CD4-positive, CD25-positive, alpha-beta regulatory T cell (primary cell): ENCODE measurements at places on chromosomes 5 and 9.

DNA sequence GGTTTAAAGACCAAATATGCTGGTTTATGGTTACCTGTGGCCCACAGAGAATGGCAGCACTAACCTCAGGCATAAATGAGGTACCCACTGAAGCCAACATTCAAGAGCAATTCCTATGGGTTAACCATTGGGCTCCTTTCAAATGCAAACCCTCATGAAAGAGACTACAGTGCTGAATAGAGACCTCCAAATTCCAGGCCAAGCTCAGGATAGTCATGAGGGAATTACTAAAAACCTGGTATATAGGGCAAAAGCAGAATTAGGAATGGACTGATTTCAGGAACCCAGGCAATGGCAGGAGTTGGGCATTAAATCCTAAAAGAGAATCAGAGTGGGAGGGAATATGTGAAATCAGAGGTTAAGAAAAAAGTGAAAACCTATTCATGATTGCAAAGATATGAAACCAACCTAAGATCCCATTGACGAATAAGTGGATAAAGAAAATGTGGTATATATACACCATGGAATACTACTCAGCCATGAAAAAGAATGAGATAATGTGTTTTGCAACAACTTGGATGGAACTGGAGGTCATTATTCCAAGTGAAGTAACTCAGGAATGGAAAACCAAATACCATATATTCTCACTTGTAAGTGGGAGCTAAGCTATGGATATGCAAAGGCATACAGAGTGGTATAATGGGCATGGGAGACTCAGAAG, 51.6 kb downstream of the PDCD1LG2 start:
- DNase-seq: no peak

DNA sequence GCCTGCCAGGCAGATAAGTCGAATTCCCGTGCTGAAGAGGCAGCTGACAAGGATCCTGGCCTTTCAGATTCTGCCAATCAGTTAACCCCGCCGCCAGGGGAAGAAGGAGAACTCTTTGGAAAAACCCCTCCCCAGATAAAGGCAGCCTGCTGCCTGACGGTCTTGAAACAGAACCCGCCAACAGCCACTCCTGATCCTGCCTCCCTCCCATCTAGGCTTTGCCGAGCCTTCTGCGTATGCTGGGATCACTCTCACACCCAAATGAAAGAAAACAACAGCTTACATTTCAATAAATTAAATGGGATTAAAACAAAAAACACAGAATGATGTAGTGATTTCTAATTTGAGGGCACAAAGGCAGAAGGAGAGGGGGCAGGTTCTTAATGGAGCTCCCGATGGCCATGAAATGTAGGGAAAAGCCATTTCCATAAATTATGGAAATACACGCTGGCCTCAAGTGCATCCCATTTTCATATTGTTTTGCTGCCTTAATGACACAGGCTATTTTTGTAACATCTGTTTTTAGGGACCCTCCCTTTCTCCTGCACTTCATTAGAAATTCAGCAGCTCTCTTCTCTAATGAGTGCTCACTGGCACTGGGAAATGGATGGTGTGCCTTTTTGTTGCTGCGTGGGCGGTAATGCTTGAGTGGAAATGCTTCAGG, 319.1 kb downstream of the MED10 start:
- no peak for DNase-seq

GRCh38 chr5:106454651-106455415, 1215.9 kb downstream of the EFNA5 start:
- no peak for DNase-seq

DNA sequence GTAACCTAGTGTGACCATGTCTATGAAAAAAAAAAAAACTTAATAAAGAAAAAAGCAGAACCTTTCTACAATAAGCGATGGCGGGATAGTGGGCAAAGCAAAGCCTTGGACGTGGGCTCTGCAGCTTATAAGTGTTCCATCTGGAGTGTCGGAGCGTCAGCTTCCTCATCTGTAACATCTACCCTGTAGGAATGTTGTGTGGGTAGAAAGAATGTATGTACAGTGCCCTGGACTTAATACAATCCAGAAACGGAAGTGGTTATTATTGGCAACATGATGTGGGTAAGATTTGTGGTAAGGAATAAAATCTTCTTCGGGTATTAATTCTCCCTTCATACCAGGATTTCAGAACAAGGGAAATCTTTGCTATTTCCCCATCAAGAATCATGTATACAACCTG, 66.5 kb downstream of the SEMA5A start:
- DNase-seq: no peak

DNA sequence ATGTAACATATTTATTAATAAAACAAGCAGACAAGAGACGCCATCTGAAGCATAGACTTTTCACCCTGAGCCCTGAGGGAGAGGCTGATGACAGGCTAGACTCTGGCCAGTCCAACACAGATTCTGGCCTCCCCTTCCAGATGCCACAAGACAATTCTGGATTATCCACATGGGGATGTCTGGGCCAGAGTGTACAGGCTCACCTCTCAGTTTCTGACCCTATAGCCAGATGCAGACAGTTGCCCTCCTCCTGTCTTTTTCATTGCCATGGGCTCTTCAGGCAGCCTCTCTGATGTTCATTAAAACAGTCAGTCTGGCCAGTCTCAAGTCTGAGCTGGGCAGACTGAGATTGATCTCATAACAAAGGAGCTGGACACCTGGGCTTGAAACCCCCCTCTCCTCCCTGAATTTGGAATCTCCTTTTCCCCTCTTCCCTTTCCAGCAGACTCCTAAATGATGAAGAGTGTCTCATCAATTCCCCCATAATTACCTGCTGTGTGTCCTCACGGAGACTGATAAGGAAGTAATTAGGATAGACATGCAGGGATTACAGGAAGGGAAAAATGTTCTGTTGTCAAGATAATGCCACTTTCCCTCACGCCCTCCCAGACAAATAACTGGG, 89.6 kb downstream of the ASTN2 start:
- DNase-seq: no peak

DNA sequence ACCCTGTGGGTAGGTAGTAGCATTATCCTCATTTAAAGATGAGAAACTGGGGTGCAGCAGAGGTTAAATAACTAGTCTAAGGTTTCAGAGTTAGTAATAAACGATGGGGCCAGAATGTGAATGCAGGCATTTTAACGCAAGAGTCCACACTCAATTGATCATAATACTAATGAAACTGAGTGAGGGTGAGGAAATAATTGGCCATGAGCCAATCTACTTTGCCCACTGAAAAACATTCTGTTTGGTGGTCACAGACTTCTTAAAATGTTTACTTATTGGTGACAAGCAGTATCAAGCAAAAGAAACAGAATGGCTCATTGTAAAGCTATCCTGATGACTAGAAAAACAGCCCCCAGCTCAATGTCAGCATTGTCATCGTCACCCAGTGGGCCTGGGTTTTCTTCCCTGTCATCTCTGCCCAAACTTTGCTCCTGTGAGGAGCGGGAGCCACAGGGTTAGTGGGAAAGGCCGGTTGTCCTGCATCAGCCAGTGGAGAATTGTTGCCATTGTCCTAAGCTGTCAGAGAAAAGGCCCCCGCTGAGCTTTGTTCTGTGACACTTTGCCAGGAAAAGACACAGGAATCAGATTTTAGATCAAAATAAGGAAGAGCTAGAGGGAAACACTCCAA, 77.3 kb upstream of the MAN2A1 start:
- DNase-seq: no peak

DNA sequence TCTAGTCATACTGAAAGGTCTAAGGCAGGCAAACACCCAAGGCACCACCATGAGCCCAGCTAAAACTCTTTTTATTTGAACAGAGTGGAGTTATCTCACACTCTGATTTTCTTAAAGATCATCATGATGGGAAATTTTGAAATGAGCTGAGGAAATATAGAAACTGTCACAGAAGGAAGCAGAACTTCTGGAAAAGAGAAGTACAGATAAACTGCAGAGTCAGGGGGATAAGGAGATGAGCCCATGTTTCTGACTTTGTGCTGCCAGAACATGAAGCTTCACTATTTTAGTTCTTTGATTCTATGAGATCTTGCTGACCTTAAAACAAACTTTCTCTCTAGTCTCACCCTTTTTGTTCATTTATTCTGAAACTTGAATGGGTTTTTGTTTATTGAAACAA, 406.5 kb upstream of the EDIL3 start:
- no peak for DNase-seq

GRCh38 chr5:953535-954449, 54.8 kb upstream of the NKD2 start:
- DNase-seq: no peak

- no peak for DNase-seq
These were observed 16.5 kb upstream of the TNFAIP8 start for GRCh38 chr5:119339344-119339743.

- no peak for DNase-seq
These were observed 425.6 kb downstream of the PDE4D start for GRCh38 chr5:59467969-59468368.

- no peak for DNase-seq
These were observed 73.8 kb upstream of the IFNE start for GRCh38 chr9:21555911-21556310.

DNA sequence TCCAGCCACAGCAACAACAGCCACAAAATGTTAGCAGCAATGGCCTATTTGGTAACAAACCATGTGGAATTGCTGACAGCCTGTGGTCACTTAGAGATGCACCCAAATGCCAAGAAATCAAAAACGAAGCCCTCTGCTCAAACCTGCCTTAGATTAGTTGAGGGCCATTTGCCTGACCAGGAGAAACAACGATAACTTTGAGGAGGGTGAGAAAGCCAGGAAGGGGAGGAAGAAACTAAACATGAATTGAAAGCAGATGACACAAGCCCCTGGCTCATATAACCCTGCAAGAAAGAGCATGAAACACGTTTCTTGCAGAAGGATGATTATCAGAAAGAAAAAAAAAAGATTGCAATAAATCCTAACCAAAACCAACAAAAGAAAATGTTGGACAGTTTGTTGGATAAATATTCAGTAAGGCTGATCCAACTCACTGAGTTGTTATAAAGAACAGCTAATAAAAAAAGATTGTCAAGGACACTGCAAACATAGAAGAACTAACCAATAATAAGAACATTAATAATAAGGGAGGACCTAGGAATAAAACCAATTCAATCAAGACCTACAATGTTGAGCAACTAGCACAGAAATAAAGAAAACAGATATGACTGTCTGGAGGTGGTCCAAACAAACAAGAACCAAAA, 140.5 kb upstream of the SLC30A5 start:
- no peak for DNase-seq

GRCh38 chr5:158422653-158423515, 563.9 kb upstream of the CLINT1 start:
- no peak for DNase-seq

DNA sequence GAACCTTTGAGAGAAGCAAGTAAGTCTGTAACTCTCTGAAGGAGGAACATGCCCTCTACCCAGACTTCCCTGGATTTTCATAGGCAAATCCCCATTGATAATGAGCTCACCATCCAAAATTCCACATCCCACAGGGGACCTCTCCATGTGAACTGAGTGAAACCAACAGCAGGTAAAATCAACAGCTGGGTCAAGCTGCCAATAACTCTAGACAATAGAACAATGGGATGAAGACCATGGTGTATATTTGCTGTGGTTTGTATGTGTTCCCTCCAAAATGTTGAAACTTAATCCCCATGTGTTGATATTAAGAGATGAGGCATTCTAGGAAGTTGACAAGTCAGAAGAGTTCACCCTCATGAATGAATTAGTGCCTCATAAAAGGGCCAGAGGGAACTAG, 110.2 kb upstream of the MYO10 start:
- no peak for DNase-seq

DNA sequence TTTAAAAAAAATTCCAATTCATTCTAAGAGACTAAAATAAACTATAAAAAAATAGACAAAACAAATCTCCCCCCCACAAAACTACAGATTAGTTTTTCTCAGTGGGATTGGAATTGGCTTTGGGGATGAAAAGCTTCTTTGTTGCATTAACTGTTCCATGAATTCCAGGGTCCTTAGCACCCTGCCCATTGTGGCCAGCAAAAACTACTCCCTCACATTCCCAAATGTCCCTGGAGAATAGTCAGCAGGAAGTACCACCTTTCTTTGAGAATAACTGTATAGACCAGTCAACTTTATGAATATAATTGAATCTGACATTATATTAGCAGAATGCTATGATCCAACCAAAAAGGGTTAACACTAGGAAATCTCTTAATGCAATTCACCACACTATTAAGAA, 147.9 kb downstream of the LPAR1 start:
- no peak for DNase-seq

DNA sequence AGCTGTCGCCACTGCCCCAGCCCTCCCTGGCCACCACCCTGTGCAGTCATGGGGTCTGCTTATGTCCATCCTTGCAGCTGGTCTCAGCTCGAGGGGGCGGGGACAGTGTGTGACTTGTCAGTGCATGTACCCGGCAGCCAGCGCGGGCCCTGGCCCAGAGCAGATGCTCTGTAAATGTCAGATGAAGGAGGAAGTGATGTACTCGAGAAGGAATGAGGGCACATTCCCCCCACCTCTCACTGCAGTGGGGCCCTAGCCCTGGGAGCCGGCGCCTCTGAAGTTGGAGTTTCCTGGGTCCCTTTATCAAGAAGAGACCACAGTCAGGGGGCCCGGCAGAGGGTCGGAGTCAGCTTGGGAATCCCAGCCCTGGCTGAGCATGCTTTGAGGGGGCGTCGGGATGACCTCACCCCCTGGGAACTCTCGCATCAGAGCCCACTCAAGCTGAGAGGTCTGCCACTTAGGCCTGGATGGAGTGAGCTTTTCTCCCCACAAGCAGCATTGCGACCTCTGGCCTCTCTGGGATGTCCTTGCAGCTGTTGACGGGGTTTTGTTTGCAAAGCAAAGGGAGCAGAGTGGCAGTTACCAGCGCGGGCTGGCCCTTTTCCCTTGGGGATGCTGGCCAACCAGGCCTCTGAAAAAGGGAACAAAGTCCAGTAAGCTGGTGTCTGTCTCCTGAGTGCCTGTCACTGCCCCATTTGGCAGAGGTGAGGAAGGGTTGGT, 19.0 kb downstream of the NEURL1B start:
- DNase-seq: no peak

GRCh38 chr9:93525476-93525875, 50.9 kb upstream of the PHF2 start:
- no peak for DNase-seq

DNA sequence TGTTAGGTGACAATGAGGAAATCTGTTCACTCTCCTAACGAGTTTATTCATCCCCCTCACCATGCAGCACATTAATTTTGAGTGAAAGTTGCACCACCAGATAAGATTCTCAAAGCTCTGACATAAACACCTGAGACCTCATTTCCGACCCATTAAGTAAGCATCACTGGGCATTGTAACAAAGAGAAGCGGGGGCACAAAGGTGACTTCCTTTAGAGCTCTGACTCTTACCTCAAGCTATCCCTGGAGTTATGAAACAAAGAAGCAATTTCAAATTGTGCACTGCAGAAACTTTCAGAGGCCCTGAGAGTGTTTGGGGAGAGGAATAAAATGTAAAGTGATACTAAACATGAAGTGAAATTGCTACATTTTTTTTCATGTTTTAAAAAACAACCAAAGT, 29.5 kb downstream of the C5orf15 start:
- no peak for DNase-seq

DNA sequence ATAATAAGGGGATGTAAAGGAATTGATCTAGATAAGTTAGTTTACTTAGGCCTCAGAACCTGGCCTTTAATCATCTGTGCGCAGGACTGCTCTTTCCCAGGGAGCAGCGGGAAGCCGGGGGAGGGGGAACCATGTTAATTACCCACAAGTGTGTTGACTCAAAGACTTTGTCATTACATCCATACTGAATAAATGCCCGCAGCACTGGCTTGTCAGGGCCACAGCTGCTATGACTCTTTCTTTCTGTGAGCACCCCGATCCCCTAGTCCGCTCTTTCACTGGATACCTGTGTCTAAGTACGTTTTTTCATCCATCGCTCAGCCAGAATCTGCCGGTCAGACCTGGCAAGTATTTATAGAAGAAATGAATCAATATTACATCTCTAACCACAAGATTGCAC, 249.3 kb upstream of the DMRT1 start:
- no peak for DNase-seq

- DNase-seq: no peak
These were observed 154.1 kb upstream of the TAS2R1 start for GRCh38 chr5:9784231-9784630.
